ENCODE measurements at places on chromosomes 1 and 21.

DNA sequence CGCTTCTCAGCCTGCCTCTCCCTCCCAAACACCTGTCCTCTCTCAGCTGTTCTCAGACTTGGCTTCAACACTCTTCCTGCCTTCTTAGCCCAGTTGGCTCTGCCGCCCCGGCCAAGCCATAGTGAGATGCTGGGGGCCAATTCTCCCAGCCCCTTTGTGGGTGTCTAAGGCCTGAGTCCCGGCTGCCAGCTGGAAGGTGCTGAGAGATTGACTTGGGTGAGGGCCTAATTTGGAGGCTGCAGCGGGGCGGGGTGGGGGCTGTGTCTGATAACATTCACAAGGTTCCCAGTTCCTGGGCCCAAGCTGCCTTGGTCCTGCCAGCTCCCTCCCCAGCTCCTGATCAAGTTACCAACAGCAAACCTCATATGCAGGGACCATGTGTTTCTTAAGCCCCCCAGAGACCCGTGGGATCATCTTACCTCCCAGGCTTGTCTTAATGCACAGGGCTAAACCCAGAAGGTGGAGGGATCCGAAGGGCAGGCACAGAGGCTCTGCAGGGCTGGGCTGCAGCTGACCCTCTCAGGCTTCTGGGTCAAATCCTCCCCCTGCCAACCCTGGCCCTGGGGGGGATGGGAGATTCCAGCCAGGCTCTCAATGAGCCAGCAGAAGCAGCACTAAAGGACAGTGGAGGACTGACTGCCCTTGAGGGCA, 9.8 kb downstream of the INKA2 start:
- no peak for DNase-seq

DNA sequence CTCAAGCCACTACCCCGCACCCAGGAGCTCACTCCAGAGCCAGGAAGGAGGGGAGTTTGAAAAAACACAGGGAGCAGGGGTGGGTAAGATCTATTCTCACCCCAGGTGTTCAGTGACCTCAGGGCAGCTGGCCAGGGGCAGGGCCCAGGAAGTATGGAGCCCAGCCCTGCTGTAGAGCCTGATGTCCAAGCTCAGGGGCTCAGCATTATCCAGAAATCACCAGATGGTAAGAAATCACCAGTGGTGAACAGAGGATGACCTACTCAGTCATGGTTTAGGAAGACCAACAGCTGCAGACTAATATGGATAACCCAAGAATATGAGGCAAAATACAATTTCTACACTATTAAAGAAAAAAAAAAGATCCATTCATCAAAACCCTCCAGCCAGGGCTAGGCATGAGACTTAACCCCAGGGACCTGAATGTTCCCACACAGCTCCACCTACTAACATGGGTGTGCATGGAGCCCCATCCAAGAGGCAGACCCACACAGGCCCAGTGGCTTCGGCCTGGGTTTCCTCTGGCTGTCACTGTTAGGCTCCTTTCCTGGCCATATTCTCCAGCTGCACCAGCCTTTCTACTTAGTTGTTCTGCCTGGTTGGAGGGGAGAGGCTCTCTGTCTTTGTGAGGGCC, 67.6 kb downstream of the KCNN3 start:
- no peak for DNase-seq

- no peak for DNase-seq
Observed at GRCh38 chr21:46002841-46003574, 21.4 kb downstream of the COL6A1 start.

DNA sequence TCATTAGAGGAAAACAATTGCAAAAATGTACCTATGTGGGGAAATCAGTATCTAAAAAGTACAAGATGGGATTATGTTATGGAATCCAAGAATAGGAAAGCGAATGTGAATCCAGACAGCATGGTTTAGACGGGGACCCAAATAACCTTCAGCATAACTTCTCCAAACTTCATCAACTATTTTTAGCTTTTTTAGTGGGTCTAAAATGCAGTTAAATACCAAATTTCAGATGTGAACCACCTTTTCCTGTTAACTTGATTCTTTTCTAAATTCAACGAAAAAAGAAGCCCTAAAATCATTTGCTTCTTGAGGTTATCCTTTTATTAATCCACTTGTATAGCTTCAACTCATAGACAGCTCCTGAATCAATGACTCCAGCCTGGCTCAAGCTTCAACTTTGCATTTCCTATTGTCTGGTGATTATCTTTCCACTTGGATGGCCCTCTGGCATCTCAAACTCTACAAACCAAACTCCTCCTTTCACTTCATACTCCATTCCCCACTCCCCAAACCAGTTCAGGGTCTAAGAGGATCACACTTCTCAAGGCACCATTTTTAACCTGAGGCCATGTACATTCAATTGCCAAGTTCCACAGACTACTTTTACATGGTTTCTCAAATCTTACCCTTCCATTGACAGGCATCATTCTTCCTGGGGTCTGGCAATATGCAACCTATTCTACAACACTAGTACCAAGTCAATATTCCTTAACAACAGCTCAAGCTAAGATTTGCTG, 7.4 kb downstream of the ERRFI1 start:
- no peak for DNase-seq

GRCh38 chr1:242212401-242212800, 213.5 kb upstream of the MAP1LC3C start:
- DNase-seq: peak; percentile 12

DNA sequence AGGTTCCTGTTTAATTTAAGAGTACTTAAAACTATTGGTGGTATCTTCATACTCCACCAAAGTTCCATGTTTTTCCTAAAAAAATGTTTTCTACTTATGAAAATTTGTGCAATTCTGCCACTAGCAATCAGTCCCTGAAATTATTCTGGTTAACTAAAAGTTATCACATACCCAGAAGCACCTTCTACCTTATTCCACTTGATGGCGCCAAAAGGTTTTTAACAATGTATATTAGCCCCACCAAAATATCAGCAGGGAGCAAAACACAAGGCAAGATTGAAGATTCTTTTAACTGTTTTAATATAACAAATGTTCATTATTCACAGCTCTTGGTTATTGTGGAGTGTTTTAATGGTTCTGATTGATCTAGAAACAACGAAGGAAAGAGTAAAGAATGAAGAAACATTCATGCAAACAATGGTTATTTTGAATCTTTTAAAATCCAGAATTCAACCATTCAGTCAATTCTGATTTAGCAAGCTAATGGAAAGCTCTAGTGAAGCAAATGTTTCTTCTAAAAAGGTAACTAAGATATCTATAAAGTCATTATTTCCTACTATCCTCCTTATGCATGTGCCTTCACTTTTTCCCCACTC, 67.2 kb downstream of the TTLL7 start:
- DNase-seq: peak; percentile 71

DNA sequence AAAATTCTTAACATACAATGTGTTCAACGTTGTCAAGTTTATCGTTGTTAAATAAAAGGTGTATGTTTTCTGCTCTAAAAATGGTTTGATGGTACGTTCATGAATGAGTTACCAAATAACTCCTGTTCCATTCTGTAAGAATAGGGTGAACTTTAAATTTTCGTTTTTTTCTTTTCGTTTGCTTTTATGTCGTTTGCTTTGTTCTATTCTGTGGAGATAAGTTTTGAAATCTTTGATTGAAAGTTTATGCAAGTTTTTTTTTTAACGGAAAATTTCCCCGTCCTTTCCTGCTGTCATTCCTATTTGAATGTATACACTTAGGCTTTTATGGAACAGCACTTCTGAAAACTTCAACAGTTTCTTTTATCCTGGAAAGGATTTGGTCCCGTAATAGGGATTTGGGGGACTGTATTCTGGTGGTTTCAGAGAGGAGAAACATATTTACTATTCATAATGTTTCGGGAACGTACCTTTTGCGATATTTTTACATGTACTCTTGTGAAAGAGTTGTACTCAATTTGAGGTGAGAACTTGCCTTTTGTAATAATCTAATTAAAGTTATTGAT, 1.7 kb downstream of the DR1 start:
- DNase-seq: no peak

DNA sequence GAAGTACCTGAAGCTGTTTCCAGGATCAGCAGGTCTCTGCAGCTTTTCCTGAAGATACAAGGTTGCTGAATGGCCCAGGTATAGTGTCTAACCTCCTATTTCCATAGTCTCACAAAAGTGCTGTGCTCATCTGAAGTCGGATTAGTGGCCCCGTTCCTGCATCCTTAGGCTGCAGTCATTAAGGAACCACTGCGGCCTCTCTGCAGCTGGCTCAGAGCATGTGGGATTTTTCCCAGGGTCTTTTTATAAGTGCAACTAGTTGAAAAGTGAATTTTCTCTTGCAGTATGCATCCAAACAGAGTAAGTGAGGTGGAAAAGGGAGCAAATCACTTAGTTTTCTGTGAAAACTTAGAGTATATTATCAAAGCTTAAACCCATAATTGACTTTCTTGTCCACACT, 565.3 kb upstream of the NEGR1 start:
- DNase-seq: no peak

DNA sequence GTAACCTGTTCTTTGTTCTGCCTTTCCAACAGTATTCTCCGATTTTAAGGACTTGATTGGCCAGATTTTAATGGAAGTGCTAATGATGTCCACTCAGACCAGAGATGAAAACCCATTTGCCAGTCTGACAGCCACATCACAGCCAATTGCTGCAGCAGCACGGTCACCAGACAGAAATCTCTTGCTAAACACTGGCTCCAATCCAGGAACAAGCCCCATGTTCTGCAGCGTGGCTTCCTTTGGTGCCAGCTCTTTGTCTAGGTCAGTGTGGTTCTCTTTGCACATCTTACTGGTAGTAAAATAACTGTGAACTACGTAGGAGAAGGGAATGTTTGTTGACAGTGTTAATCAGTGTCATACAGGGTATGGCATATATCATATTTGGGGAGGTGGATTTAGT, 72.7 kb downstream of the UBE4B start:
- no peak for DNase-seq

DNA sequence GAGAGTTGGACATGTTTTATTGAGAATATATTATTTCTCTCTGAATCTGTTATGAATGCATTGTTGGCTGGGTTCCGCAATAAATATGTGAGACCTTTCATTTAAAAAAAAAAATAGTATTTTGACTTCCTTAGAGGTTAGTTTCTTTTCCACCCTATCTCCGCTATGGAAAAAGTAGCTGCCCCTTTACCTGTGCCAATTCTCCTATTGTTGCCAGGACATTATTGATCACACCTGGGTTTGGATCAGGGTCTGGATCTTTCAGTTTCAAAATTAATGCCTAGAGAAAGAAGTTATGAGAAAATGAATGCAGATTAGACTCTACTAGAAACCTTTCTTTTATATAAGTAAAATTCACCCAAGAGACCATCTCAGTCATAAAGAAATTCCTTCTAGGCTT, 29.1 kb downstream of the MTOR start:
- no peak for DNase-seq

- DNase-seq: no peak
Observed at GRCh38 chr21:33355355-33355754, 30.6 kb downstream of the IFNAR1 start.

DNA sequence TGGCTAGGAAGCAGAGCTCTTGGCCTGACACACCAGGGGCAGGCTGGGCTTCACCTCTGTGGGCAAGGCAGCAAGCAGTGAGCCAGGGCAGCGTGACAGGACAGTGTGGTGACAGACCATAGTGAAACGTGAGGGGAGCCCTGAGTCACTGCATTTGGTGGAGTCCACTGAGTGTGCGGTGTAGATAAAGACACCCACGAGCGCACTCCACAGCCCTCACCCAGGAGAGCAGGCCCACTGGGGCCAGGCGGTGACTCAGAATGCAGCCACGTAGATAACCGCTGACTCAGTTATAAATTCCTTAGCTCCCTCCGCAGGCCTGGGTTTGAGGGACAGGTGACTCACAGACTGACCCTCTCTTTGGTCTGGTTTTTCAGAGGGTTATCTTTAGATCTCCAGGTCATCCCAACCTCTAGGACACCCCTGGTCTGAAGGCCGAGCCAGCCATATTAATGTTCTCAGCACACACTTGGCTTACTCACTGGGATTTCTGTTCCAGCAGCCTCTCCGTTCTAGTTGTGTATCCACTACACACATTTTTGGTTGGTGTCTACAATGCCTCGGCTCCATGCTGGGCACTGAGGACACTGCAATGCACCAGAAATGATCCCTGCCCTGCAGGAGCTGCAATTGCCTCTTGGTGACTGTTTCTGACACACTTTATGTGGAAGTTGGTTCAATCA, 90.2 kb upstream of the TSPAN2 start:
- no peak for DNase-seq

DNA sequence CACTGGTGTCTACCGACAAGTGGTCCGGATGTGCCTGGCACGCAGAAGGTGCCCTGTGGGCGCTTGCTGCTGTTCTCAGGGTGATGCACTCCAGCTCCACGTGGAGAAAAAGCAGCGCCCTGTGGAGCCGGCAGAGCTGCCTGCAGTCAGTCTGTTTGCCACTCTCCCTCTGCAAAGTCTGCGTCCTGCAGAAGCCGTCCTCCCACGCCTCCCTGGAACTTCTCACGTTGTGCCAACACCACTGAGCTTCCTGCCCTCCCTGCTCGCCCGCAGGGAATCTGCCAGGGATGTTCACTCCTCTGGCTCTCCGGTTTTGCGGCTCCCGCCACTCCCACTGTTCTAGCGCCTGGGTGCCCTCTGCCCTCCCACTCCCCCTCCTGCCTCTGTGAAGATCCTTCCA, 19.8 kb upstream of the UBXN10 start:
- no peak for DNase-seq

- DNase-seq: peak; percentile 46
Observed at GRCh38 chr1:104294259-104294658, 544.6 kb downstream of the AMY1C start.

DNA sequence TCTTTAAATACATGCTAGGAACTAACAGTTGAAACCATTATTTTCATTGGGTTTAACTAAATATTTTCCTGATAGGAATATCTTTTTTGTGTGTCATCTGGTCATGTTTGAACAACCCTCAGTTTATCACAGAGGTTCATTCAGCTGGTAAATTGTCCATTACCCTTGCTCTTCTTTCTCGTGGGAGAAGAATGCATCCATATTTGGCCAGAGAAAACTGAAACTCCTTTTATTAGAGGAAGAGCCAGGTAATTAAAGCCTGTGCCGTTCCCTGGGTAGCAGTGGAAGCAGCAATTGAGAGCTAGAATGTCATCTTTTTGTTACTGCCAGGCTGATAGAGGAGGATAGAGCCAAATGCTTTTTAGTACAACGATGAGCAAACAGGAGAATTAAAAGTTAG, 587.2 kb upstream of the ZRANB2 start:
- peak; percentile 58 for DNase-seq

DNA sequence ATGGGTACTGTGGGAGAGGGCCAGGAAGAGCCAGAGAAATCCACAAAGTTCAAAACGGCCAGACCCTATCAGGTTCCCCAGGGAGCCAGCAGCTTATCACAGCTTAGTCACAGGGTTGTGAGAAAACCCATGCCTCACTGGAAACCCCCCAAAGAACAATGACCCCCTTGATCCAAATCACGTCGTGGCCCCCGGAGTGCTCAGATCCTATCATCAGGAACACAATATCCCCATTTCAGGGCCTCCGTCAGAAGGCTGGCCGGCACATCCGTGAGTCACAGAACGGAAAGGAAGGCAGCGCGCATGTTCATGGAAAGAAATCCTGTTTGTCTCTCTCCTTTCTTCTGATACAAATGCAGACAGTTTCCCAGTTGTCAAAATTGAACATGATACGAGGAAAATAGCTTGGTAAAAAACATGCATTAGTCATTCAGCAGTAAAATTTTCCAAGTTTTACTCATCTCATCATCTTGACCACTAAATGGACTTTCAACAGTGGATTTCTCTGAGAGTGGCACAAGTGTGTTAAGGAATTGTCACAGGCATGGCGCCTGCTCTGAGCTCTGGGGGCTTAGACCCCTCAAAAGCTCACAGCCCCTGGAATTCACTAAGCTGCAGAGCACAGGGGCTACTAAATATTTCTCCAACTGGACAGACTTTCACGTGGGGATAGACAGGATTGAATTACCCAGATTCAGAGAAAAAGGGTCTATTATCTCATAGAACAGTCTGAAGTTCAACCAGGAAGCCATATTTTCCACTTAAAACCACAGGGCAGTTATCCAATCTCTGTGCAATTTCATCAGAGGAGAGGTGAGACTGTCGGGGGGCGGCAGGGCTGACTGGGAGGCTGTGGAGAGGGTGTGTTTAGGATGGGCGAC, 124.8 kb downstream of the RIPK4 start:
- DNase-seq: no peak

All from NCI-H2081 (cell line).